ENCODE measurements at places on chromosomes 1 and 21.

DNA sequence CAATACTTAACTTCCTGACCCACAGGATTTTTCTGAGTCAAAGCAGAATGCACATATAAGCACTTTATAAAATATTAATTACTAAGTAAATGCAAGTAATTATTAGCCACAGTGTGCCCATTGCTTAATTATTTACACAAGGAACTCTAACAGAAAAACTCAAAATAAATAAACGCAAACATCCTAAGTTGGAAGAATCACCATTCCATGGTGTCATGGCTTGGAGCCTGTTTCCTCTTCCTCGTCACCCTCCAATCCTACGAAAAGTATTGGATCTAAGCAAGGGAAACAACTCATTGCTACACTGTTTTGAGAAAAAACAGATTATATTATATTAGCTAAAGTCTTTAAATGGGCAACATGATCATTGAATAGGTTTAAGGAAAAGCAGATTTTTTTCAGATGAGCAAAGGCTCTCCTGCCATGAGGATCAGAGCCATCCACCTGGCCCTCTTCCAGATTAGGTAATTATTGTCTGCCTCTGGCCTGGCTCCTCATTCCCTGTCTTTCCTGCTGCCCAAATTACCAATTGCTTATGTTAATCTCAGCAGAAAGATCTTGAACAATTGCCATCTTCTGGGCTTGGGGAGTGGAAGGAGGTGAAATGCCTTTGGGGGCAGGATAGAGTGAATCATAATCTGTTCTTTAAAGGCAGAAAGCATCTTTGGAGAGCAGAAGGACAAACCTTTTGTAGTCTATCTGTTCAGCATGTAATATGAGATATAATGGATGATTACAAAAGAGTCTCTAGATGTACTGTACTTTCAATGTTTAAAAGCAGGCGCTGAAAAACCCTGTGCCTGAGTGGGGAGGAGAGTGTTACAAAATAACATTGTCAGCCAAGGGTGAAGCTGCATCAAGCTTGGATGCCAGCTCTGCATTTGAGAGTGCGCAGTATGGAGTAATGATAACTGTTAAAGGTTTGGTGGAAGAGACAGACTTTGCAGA is 121.2 kb downstream of the DUSP10 start:
- no peak for DNase-seq

GRCh38 chr1:59597420-59598119 is 217.2 kb upstream of the HOOK1 start:
- no peak for DNase-seq

DNA sequence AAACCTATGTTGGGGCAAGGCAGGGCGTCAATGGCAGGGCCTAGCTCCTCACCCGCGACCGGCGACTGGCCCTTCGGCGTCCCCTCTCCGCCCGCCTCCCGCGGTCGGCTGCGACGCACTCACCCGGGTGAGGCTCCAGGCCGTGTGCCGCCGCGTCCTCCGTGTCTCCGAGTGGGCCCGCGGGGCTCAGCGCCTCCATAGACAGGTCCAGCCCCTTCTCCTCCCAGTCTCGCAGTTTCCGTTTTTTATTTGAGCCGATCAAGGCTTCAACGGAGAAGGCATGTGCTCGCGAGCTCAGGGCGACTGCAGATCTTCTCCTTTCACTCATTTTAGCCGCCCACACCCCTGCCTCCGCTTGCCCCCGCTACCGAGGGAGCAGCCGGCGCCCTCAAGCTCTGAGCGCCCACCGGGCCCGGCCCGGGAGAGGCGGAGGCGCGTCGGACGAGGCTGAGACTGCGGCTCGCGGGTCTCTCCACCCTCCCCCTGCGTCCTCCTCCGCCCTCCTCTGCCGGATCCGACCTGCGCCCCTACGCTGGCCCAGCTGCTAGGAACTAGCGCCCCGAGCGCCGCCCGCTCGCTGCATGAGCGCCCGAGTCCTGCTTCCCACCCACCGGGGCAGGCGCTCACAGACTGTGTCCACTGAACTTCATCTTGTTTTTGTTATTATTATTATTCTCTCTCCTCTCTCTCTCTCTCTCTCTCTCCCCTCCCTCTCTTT is 516 bp downstream of the TBX15 start:
- DNase-seq = peak; percentile 83

GRCh38 chr1:220164116-220164515 is 70.2 kb downstream of the IARS2 start:
- DNase-seq = no peak

- no peak for DNase-seq
Observed at GRCh38 chr1:4963251-4963650, 308.8 kb downstream of the AJAP1 start.

- no peak for DNase-seq
Observed at GRCh38 chr1:22090867-22091266, 38.4 kb downstream of the CDC42 start.

- no peak for DNase-seq
Observed at GRCh38 chr1:15637826-15638225, 20.6 kb downstream of the DDI2 start.

GRCh38 chr1:210944252-210944651 is 189.7 kb downstream of the KCNH1 start:
- no peak for DNase-seq

- DNase-seq = no peak
Observed at GRCh38 chr1:226406401-226406881, 1.5 kb downstream of the PARP1 start.

All from H1 (cell line).